ENCODE measurements at places on chromosomes 12 and 14.
A peak's percentile ranks its signal among the peaks of the same experiment; 100 is the strongest.

DNA sequence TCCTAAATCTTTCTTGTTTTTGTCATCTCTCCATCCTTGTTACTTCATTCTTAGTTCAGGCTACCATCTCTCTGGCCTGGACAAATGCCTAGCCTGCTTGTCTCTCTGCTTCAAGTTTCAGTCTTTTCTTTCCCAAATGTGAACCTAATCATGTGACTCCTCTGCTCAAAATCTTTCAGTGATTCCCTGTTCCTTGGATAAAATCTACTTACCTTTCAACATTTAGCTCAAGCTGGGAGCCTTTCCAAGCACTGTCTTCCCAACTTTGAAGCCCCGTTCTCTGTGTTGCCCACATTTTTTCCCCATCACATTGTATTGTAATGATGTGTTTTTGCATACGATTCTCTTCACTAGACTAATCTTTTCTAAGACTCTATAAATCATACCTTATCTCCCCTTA lies 24.7 kb downstream of the SLC7A8 start:
- no peak for DNase-seq

DNA sequence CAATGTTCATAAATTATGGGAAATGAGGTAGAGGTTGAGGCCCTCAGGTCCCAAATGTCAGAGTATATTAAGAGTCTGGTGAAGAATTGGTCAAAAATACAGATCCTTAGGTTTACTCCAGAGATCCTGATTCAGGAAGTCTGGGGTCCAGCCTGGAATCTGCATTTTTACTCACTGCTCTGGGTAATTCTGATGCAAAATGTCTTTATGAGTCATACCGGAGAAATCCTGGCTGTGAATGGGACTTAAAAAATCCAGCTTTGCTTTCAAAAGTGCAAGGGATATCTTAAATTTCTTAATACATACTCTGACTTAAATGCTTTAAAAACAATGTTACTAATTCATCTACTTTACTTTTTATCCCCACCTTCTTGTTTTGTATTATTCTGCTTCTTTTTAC lies 74.5 kb downstream of the FERMT2 start:
- no peak for DNase-seq

- DNase-seq: no peak
Observed at GRCh38 chr14:81125536-81125935, 95.2 kb downstream of the GTF2A1 start.

- no peak for DNase-seq
Observed at GRCh38 chr12:83092606-83093005, 405.9 kb downstream of the TMTC2 start.

GRCh38 chr12:84161296-84161695 lies 751.3 kb downstream of the SLC6A15 start:
- DNase-seq: no peak

DNA sequence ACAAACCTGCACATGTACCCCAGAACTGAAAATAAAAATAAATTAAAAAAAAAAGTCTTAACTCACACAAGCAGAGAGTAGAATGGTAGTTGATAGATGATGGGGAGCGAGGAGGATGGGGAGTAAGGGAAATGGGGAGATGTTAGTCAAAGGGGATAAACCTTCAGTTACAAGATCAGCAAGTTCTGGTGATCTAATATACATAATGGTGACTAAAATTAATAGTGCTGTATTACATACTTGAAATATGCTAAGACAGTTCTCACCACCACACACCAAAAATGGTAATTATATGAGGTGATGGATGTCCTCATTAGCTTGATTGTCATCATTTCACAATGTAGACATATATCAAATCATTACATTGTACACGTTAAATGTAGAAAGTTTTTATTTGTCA lies 3.2 kb upstream of the C12orf42 start:
- DNase-seq: no peak

DNA sequence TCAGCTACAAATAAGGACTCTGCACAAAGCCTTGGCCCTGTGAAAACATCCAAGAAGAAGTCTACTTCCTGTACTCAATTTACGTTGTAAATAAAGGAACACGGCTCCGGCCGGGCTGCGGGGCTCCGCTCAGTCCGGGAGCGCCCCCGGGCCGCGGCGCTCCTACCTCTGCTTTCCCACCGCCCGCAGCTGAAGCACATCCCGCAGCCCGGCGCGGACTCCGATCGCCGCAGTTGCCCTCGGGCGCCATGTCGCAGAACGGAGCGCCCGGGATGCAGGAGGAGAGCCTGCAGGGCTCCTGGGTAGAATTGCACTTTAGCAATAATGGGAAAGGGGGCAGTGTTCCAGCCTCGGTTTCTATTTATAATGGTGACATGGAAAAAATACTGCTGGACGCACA lies 502.3 kb upstream of the FOXG1 start:
- no peak for DNase-seq

GRCh38 chr12:74412606-74413230 lies 124.9 kb upstream of the ATXN7L3B start:
- DNase-seq: peak; percentile 2
